ENCODE measurements at places on chromosomes 11 and 22.

DNA sequence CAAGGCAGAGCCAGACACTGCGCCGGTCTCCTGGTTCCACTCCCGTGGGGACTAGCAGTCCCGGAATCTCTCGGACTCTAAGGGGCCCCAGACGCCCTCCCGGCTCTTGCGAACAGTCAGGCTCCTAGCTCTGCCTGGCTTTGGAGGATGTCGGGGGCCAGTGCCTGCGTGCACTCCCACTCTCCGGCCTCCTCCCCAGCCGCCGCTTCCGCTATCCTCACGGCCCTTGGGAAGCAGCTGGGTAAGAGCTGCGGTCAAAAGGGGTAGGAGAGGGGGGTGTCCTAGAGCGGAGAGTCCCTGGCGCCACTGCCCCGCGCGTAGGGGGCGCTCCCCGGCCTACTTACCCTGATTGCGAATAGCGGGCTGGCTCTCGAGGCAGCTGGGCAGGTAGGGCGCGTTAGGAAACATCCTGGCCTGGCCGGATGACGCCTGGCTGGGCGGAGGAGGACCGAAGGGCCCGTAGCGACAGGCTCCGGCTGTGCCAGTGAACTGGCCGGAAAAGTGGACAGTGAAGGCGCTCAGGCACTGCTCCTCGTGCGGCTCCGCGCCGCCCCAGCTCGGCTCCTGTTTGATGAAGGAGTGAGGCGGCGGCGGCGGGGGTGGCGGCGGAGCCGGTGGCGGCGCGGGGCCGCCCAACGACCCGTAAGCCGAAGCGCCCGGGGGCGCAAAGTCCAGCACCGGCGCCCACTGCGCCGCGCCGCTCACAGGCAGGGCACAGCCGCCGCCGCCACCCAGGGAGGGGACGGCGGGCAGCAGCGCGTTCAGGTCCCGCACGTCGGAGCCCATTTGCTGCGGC, 785 bp downstream of the WT1 start:
- no peak for DNase-seq

DNA sequence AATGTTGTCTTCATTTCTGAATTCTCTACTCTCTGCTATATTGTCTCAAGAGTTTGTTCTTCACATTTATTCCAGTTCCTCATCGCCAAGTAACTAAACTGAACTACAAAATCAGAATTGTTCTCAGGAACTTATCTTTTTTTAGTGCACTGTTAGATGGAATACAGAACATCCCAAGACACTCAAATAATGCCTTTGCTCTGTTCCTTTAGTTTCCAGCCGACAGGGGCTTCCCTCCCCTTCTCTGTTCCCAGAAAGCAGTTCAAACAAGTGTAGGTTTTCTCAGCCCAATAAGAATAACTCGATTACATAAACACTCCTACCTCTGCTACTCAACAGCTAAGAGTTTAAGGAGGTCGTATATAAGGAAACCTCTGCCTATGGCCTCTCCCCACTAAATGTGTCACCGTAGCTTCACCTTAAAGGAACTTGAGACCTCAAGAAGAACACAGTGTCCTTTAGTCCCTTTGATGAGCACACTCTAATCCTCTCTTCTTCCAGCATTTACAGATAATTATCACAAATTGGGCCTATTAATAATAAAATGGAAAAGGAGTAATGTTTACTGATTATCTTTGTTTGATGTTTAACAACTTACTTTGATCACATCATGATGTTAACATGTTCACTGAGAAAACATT, 6.9 kb downstream of the POU2AF3 start:
- DNase-seq = no peak

GRCh38 chr11:68141246-68142027, 20.2 kb upstream of the CHKA start:
- no peak for DNase-seq

- no peak for DNase-seq
These were observed 318.5 kb downstream of the JRKL start for GRCh38 chr11:96708219-96708878.

GRCh38 chr22:43825651-43826050, 13.5 kb upstream of the EFCAB6 start:
- DNase-seq = no peak

- no peak for DNase-seq
These were observed 153.4 kb downstream of the CACNA1I start for GRCh38 chr22:39723899-39724351.

DNA sequence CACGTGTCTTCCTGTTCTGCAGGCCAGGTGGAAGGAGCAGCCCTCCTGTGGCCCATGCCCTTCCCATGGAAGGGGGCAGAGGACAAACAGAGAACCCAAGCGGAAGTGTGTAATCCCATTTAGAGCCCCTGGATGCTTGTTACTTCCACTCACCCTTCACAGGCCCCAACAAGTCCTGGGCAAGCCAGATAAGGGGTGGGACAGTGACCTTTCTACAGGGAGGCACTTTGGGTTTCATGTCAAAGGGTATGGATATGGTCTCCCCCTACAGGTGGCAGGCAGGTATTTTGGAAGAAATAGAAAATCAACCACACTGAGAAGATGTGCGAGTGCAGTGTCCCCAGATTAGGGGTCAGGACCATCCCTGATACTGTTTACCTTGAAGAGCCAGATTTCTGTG, 11.4 kb downstream of the MPEG1 start:
- no peak for DNase-seq

- DNase-seq = no peak
These were observed 15.5 kb downstream of the SNRPD3 start for GRCh38 chr22:24571266-24571665.

GRCh38 chr22:22720201-22720723, 75.8 kb downstream of the GGTLC2 start:
- DNase-seq = no peak

- no peak for DNase-seq
These were observed 11.3 kb downstream of the PCSK7 start for GRCh38 chr11:117220568-117220967.

DNA sequence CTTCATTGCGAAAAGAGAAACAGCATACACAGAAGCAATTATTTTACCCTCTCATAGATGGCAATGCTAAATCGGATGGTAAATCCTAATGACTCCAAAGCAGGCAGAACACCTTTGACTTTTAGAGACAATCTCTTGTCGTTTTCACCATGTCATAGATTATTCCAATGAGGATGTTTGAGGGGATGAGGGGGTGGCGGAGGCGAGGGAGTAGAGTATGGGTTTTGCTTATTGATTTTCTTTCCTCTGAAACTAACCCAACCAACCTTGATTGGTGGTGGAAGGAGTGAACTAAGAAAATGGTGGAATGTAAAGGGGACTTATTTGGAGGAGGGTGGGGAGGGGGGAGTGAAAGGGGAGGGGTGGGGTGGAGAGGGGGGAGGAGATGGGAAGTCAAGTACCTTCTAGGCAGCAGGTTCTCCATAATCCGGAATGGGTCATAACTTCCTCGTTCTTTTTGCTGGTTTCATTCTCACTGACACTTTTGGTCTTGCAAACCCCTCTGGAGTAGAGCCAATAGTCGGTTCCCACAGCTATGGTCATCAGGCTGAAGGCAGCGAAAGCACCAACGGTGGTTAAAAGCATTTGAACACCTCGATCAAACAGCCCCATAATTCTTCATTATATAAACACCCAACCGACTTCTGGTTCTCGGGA, 1.5 kb downstream of the CACNG2 start:
- DNase-seq = no peak

- DNase-seq = no peak
These were observed 1.7 kb downstream of the MOB2 start for GRCh38 chr11:1484695-1485503.

DNA sequence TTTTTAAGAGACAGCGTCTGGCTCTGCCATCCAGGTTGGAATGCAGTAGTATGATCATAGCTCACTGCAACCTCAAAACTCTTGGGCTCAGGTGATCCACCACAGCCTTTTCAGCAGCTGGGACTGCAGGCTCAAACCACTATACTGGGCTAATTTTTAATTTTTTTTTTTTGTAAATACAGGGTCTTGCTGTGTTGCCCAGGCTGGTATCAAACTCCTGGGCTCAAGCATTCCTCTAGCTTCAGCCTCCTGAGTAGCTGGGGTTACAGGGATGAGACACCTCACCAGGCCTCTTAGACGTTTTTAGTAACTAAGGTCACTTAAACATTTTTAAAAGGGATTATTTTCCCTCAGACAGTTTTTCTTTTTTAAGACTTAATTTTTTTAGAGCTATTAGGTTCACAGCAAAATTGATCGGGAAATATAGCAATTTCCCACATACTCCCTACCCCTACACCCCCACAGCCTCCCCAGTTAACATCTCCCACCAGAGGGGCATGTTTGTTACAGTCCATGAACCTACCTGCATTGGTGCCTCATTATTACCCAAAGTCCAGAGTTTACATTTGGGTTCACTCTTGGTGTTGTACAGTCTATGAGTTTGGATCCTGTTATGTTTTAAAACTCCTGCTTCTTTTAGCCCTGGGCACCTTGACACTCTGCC, 3.9 kb downstream of the BCR start:
- no peak for DNase-seq

DNA sequence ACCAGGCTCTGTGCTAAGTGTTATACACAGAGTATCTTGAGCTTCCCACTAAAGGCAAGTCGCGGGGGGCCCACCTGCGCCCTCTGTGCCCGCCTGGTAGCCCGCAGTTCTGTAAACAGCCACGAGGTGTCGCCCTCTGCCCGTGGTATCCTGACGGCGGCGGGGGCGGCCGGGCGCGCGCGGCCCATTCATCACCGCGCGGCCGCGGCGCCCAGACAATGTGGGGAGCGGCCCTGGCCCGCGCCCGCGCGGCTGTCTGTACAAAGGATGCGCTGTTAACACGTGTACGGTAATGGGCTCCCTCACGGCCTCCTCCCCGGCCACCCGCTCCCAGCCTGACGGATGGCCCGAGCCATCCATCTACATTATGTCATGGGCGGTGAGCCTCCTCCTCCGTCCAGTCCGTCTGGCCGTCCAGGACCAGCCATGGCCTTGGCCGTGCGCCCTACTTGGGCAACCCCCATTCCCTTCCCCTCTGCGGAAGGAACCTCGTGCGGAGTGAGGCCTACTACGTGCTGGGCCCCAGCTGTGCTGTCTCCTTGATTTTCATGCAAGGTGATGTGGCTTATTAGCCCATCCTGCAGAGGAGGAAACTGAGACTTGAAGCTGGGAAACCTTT, 99.4 kb downstream of the MIAT start:
- DNase-seq = no peak

DNA sequence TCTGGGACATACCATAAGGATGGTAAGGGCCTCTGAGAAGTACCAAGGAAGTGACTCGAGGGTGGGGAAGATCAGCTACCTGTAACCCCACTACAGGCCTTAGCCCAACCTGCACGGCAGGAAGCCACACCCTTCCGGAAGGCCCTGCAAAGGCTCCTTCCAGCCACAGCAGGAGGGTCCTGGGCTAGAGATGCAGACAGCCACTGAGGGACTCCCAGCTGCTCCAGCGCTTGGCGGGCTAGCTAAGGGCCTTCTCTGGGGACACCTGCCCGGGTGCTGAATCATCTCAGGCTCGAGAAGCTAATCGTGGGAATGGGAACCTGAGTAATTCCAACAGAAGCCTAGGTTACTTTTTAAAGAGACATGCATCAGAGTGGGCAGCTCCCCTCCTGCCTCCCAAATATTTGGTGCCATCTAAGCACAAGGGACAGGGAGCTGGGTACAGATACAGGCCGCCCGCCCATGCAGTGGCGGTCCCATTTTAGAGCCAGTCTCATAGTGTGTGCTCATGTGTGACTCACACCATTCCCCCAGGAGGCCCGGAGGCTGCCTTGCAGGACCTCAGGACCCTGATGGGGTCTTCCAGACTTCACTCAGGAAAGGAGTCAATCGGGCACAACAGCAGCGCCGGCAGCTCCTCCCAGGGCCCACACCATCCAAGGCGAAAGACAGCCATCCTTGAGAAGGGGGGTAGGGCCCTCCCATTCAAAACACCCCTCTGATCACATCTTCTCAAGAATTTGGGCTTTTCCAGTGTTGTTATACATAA, 8.0 kb downstream of the MYH9 start:
- DNase-seq = no peak

DNA sequence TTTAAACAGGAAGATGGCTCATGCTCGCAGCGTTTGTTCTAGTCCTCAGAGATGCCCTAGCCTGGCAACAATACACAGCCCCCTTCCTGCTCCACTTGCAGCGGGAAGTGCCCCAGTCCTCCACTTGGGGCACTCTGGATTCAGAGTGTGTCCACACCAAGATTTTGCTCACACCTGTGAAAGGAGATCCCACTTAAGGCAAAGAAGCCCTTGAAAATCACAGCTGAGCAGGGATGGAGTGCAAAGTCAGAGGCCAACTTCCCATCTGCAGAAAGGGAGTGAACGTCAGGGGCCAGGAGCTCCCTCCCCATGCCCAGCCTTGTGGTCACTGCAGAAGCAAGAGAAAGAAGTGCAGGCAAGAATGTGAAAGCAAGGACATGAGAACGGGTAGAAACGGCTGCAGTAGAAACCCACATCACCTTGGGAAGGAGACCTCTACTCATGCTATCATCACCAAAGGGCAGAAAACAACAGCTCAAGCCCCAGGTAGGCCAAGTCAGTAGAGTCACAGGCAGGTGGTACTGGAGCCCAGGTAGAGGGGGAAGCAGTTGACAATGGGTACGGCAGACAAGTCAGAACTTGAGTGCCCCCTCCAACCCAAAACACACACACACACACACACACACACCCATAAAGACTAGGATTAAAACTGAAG, 157.4 kb downstream of the BUD13 start:
- DNase-seq = no peak

DNA sequence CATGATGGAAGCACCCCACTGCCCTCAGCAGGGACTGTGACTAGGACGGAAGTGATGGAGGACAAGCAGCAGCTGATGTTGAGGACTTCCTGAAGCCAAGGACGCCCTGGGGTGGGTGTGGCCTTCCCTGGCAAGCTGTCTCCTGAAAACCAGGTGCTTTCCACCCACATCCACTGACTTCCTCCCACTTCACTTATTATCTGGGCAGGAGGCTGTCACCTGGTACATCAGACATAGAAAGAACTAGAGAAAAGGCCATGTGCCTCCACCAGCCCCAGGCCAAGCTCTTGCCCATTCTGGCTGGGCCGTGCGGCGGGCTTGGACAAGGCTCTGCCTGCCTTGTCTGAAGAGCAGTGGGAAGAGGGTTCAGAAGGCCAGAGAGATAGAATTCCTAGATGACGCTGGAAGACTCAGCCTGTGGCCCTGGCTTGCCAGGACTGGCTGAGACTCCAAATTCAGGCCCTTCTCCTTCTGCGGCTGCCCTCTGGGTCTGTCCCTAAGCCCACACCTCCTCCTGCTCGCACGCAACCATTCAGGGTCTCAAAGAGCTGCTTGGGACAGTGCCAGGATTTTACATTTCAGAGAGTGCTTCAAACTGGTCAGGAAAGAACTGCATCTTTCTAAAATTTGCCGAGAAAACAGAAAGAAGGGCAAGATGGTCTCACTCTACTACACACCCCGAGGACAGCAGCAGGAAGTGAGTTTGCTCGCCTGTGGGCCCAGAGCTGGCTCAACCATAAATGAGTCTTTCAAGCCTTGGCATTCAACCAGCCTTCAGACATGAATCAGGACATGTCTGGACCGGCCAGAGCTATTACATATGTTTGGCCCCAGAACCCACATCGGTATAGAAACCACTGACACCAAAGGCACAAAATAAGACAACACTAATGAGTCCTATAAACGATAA, 13.3 kb downstream of the ARHGAP1 start:
- DNase-seq = no peak
